ENCODE measurements at places on chromosomes 1 and 21.
A peak's percentile ranks its signal among the peaks of the same experiment; 100 is the strongest.

- no peak for DNase-seq
Measured at GRCh38 chr1:56146449-56146848, 432.9 kb downstream of the PLPP3 start.

DNA sequence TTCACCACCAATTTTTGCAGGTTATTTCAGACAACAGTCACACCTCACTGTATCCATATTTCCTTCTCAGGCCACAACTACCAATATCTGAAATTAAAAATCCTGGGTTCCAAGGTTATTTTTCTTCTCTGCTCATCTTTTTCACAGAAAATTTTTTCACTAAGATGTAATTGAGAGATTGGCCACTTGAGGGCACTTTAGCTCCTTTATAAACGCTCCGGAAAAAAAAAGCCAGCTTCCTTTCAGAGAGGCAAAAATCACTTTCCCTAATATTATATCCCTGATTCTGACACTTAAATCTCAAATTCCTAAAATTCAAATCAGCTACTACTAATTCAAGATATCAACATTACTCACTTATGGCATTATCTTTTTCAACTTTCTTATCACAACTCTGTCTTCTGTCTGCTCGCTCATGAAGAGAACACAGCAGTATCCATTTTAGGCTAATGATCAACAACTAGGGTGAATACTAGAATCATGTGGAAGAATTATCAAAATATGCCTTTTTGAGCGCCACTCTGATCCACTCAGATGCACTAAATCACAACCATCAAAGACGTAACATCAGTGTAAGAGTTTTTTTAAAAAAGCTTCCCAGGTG, 101.4 kb upstream of the RGS1 start:
- DNase-seq = peak; percentile 42

DNA sequence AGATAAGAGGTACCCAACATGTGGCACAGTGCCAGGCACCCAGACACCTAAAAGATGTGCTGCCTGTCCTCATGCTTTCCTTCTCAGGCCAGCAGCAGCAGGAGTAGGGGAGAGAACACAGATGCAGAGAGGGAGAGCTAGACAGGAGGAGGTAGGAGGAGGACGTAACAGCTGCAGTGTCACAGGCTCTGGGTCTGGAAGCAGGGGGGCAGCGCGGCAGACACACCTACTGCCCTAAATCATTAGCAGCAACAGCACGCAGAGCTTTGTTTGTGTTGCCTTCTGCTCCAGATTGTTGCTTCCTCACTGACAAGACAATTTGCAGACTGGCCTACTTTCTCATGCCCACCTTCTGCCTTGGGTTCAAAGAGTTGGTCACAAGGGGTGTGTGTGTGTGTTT, 196.7 kb upstream of the DAB1 start:
- DNase-seq = peak; percentile 22

GRCh38 chr1:234584420-234584805, 25.6 kb downstream of the IRF2BP2 start:
- no peak for DNase-seq

DNA sequence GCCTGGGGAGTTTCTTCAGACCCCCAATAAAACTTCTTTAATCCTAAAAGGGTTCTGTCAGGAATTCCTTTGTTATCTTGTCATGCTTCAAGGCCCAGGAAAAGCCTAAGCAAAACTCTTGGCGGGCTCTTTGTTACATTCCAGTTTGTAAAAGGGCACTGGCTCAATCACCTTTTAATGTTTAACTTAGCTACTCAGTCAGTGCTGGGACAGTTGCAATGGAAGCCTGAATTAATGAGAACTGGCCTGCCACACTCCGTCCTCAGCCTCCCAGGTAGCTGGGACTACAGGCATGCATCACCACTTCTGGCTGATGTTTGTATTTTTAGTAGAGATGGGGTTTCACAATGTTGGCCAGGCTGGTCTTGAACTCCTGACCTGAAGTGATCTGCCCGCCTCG, 21.3 kb upstream of the ASB17 start:
- no peak for DNase-seq

GRCh38 chr1:109691759-109692158, 4.1 kb downstream of the GSTM1 start:
- no peak for DNase-seq

GRCh38 chr1:1275836-1276235, 2.2 kb upstream of the UBE2J2 start:
- no peak for DNase-seq

GRCh38 chr1:28118640-28119307, 30.4 kb upstream of the EYA3 start:
- DNase-seq = no peak

GRCh38 chr1:5856246-5856815, 135.9 kb downstream of the NPHP4 start:
- no peak for DNase-seq

DNA sequence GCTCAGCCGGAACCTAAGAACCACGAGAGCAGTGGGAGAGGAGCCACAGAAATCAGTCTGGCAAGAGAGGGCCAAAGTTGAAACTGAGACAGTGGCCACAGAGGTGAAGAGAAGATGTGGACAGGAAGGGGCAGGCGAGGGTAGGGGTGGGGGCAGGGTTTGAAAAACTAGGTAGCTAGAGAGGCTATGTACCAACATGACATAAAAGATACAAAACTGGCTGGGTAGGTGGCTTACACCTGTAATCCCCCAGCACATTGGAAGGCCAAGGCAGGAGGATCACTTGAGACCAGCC, 28.4 kb upstream of the TIAM1 start:
- no peak for DNase-seq

DNA sequence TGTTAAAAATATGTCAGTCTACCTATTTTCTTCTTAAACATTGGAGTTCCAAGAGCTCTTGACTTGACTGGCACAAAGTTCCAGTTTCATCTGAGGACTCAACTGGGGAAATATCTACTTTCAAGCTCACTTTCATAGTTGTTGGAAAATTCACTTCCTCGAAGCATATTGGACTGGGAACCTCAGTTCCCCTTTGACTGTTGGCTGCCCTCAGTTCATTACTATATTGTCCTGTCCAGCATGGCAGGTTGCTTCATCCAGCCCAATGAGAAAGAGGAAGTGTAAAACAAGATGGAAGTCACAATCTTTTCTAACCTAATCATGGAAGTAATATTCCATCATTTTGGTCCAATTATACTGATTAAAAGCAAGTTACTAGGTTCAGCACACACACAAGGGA, 54.3 kb downstream of the ZNF697 start:
- no peak for DNase-seq

- DNase-seq = no peak
Measured at GRCh38 chr1:194161591-194161990, 975.2 kb upstream of the B3GALT2 start.

DNA sequence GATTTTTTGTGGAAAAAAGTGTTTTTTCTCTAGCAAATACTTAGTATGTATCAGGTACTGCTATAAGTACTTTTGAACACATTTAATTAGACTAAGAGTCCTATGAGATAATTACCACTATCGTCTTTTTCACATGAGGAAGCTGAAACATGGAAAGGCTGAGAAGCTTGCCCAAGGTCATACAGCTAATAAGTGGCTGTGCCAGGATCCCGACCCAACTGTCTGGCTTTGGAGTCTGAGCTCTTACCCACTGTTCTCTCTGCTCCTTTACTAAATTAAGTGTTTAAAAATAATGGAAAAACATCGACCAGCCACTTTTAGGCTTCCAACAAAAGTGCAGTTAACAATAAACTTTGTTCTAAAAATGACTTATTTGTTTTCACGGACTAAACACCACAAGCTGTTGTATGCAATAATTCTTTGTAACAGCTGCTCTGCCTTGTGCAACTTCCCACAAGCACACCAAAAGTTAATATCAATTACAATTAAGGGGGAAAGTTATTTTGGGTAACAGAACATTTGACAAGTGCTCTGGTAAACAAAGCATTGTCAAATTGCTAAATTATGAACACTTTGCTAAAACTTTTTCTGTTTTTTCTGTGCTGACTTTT, 75.7 kb downstream of the CRB1 start:
- no peak for DNase-seq

DNA sequence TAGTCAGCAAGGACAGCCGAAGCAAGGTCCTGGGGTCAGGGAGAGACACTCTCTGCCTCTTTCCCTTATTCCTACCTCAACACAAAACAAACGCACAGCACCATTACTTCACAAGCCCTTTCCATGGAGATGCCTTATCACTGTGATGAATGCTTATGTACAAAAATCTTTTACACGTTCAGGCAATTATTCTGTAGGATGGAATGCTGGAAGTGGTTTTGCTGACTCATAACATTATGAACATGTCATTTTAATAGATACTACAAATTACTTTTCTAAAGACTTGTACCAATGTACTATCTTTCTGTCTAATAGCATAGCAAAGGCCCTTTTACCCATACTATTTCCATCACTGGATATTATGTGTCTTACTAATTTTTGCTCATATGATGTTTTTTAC, 98.4 kb downstream of the TTLL7 start:
- no peak for DNase-seq

- DNase-seq = no peak
Measured at GRCh38 chr1:221998781-221999180, 256.9 kb upstream of the DUSP10 start.

GRCh38 chr1:217493290-217493689, 137.6 kb downstream of the GPATCH2 start:
- no peak for DNase-seq

GRCh38 chr1:87402241-87403002, 73.7 kb downstream of the LMO4 start:
- DNase-seq = no peak

- no peak for DNase-seq
Measured at GRCh38 chr21:31425138-31425537, 81.1 kb upstream of the TIAM1 start.

DNA sequence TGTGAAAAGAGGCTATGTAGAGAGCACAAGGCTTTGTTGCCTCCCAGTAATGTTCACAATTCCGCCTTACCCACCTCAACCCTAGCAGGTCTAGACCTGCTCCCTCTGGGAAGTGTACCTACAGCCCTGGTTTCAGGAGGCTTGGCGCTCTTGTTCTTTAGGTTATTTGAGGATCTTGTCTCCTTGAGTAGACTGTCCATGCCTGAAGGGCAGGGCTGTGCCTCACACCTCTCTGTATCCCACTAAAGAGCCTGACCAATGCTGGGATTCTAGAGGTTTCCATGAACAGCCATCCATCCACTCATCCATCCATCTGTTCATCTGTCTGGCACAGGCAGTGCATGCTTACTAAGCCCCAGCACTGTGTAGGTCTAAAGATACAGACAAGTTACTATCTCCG, 1.0 kb downstream of the RAB7B start:
- no peak for DNase-seq

DNA sequence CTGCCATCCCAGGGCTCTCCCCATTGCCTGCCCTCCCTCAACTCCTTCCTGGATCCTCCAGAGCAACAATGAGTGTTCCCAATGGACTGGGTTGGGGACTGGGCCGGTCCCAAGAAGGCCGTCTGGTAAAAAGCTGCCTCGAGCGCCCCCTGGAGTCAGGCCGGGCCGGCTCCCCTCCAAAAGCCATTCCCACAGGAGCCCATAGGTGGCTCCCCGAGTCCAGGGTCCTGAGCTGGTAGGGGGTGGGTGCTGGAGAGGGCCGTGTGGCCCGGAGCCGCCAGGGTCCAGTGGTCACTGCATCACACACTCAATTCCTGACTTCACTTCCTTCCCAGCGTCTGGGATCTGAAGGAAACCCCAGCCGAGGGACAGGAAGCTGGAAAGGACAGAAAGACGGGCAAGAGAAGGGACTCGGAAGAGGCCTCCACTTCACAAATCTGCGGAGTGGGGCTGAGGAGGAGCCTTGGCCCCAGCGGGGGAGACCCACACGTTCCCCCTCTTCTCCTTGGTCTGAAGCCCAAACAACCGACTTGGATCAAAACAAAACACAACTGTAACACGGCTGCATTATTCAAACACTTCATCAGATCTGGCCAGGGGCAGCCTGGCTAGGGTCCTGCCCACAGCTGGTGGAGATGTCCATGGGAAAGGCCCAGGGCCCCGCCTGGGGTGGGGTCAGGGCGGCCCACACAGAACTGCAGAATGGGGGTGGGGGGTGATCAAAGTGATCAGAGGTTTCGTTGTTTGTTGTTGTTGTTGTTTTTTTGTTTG, 10.9 kb upstream of the ALDH4A1 start:
- DNase-seq = peak; percentile 18

- no peak for DNase-seq
Measured at GRCh38 chr1:5554111-5554510, 438.1 kb downstream of the NPHP4 start.
